ENCODE measurements at places on chromosomes 6 and 20.

- no peak for DNase-seq
These were observed 467.8 kb downstream of the PTPRT start for GRCh38 chr20:42721923-42722322.

DNA sequence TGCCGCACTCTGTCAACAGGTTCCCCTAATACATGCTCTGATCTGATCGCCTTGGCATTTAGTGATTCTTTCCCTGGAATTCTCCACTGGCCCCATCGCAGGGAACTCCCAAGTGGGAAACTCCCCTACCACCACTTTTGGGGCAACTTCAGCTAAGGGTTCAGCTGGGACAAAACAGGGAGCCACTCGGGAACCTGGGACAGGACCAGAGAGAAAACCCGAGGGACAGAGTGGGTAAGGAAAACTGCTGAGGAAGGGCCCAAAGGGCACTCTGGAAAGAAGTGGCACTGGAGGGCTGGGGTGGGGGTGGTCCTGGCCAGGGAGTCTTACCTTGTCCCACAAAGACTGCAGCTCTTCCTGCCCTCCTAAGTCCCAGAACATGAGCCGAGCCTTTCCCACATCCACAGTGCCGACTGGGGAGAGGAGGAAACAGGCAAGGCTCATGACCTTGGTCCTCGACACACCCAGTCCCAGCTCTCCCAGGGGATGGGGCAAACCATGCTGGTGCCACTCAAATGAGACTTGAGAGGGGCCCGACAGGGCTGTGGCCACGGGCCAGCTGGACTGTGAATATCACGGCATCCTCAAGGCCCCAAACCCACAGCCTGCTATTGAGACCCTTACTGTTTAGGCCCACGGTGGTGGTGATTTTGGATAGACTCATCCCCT lies 1.6 kb downstream of the ARFRP1 start:
- DNase-seq: no peak

GRCh38 chr6:118844915-118845314 lies 49.0 kb upstream of the ASF1A start:
- no peak for DNase-seq

DNA sequence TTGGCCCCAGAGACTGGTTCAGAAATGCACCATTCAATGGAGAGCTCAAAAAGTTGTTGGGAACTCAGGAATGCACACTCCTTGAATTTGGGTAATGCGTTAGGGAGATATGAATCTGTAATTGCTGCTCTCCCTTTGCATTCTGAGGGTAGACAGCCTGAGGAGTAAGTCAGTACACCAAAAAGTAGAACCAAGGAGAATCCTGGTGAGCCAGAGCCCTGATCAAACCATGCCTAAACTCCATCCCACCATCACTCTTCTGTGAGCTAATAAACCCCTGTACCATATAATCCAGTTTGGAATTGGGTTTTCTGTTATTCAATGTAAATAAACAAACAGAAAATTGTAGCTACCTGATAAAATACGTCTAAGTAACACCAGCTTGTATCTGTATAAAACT lies 90.2 kb downstream of the KIF16B start:
- DNase-seq: no peak

DNA sequence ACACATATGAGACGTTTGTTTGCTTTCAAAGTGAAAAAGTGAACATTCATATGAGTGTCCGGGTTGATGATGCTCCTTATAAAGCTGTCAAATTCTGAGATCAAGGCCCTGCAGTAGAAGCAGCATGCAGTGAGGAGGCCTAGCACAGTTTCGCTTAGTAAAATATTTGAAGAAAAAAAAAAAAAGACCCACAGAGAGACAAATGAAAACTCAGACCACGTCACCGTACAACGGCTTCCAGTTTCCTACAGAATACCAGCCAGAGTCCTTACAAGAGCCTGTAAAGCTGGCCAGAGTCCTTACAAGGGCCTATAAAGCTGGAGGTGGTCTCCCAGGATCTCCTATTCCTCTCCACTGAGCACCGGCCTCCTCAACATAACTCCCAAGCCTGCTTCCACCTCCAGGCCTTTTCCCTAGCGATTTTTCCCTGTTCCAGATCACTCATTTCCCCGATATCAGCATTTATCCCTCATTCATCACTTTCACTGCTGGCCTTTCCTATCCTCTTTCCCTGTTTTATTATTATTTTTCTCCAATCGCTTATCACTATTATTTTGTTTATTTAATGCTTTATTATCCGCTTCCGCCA lies 1.5 kb upstream of the HMGN4 start:
- no peak for DNase-seq

DNA sequence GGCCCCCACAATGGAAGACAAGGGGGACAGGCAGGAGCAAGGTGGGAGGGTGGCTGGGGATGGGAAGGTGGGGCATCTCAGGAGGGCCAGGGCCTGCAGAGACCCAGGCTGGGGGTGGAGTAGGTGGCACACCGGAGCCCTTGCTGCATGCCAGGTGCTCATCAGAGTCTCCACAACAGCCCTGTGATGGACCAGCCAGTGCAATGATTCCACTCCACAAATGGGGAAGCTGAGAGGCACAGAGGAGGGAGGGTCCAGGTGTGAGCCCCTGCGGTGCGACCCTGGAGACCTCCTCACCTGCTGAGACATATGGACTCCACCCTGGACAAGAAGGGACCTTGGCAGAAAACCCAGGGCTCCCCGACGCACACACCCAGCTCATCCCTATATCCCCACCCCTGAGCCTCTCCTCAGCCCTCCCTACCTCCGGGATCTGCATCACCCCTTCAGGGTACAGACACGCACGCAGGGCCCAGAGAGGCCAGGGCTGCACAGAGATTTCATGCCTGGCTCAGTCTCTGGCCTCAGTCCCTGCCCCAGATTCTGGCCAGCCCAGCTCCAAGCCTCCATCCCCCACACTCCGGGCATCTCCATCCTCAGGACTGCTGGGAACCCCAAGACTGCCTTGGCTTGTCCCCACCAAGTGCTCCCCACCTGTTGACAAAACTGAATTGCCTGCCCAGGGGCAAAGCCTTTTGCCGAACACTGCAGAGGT lies 7.1 kb upstream of the GRM4 start:
- no peak for DNase-seq

GRCh38 chr6:97032955-97033354 lies 108.4 kb downstream of the KLHL32 start:
- no peak for DNase-seq

- DNase-seq: no peak
These were observed 68.9 kb downstream of the ZNF217 start for GRCh38 chr20:53524589-53525312.

DNA sequence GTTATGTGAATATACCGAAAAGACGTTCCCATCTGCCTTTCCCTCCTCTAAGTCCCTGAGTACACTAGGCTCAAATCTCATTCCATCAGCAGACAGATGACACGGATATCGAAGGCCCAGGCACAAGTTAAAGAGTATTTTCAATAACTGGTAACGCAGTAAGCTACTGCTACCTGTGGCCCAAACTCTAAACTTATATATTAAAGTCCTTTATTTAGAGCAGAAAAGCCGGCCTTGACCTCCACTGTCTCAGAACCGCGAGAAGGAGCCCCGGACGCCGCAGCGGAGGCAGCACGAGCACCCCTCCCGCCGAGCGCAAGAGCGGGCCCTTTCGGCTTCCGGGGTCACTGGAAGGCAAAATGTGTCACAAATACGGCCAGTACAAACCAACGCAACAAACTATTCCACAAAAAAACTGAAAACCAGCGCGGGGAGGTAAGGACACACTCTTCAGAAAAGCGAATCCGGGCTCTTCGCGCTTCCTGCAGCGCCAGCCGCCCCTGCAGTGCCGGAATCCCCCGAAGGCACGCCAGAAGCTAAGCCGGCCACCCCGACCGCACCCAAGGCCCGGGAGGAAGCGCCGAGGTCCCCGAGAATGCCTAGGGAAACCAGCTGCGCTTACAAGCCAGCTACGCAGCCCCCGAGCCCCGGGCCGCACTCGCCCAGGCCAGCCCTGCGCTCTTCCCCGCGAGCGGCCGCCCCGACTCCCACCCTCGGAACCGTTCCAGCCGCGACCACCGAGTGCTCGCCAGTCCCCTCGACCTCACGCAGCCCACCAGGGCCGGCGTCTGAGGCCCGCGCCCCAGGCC lies 681 bp downstream of the DIDO1 start:
- no peak for DNase-seq

DNA sequence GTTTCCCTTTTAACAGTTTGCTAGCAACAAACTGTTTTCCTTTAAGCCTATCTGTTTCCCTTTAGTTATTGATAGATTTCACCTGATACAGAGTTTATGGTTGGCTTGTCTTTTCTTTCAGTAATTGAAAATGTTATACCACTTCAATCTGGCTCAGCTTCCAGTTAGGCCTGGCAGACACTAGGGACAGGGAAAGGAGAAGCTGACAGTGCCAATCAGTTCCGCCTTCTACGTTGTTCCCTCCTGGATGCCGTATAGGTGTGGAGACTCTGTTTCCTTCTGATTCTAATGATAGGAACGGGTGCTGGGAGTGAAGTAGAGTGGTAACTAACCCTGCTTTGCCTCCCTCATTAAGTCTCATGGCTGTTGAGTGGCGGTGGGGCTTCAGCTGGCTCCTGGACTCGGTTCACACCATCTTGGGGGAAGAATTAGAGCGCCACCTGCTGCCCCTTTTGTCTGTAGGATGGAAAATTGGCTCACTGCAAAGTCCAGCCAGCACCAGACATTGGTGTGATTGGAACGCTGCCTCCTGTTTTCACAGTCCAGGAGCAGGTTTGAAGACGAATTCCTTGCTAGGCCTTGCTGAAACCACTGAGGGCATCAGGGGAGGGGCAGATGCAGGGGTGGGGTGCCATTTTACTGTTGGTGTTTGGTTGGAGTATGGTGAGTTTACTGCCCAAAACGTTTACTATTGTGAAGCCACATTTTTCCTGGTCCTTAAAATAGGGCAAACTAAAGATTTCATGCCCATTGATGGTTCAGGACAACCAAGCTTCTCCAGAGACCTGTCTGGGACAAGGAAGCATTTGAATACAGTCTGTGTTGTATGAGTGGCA lies 1729.5 kb downstream of the GRIK2 start:
- no peak for DNase-seq

DNA sequence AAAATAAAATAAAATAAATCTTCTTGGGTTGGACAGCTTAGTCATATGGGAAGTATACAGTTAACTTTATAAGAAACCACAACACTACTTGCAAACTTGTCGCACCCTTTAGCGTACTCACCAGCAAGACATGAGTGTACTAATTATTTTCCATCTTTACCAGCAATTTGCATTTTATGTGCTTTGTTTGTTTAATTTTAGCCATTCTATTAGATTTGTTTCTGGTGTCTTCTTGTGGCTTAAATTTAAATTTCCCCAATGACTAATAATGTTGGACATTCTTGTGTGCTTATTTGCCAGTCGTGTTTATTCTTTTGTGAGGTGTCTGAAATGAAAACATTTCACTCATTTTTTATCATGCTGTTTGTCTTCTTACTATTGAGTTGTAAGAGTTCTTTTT lies 1172.2 kb upstream of the CITED2 start:
- no peak for DNase-seq

- DNase-seq: no peak
These were observed 6.5 kb downstream of the MBOAT1 start for GRCh38 chr6:20205722-20206161.

DNA sequence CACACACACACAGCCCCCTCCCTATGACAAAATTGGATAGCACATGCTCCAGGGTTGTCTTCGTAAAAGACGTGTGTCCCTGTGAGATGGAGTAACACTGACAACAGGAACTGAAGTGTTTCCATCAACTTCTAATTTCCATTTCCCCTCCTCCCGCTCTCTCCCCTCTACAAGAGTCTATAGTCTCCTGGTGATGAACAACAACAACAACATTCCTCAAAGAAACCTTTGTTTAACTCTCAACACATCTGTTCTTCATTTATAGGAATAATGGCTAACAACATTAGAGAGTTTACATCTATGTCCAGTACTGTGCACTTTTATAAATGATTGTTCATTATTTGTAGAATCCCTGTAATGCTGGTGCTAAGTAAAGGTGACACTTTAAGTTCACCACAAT lies 205.8 kb upstream of the SSTR4 start:
- no peak for DNase-seq

DNA sequence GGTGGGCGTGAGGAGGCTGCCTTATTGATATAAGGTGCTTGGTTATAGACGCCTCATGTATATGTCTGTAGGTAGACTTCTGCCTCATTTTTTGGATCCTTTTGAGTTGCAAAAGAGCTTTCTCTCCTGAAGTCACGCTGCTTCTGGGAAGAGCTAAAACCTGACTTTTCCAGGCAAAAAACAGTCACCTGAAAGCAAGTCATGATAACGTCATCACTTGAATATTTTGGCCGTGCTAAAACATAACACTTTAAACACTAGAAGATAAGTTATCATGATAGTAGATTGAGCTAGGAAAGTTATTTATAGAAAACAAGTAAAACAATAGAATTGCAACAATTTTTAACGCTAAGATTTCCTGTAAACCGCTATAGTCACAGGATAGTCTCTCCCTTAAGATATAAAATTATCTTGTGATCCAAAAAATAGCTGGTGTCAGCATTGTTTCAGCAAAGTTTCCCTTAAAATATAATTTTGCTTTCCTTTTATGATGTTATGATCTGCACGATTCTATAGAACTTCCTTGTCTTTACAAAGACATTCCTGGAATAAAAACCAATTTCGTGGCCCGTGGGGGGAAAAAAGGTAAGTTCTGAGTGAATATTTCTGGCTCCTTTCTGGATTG lies 69.0 kb upstream of the AKAP12 start:
- no peak for DNase-seq

- no peak for DNase-seq
These were observed 21.4 kb downstream of the UBE3D start for GRCh38 chr6:83044091-83044768.

- peak; percentile 94 for DNase-seq
These were observed 351.0 kb downstream of the BCKDHB start for GRCh38 chr6:80457439-80457933.

DNA sequence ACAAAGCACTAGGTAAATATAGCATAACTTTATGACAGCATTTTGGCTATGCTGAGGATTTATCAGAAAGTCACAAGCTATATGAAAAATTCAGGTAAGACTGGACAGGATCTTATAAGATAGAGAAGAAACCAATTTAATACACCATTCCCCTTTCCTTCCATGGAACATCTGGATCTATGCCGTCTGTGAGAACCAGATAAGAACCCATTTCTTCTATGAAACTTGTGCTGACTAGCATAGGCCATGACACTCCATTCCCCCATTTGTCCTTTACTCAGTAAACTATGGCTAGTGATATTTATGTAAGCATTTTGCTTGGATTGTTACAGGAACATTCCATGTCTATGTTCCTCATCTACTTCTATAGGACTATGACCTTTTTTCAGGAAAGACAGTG lies 437.7 kb downstream of the ADGRB3 start:
- no peak for DNase-seq

DNA sequence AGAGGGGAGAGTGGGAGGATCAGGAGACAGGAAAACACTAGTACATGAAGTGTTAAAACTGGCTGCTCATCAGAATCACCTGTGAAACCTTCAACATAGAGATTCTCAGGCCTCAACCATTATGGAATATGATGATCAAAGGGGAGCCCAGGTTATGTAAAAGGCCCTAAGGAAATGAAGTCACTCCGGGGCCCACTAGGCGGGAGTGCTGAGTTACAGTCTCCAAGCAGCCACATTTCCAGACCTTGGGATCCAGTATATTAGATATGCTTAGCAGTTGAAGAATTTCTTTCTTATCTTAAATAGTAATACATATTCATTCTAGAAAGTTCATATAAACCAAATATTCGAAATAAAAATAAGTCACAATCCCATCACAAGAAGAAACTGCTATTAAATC lies 476.3 kb downstream of the PRKN start:
- DNase-seq: no peak
